Stomach (tissue), 19 donors: ENCODE measurements at places on chromosomes 6 and 20.
A peak's percentile ranks its signal among the peaks of the same experiment; 100 is the strongest.

GRCh38 chr6:33725891-33726673, 14.6 kb upstream of the UQCC2 start:
- DNase-seq: no peak

DNA sequence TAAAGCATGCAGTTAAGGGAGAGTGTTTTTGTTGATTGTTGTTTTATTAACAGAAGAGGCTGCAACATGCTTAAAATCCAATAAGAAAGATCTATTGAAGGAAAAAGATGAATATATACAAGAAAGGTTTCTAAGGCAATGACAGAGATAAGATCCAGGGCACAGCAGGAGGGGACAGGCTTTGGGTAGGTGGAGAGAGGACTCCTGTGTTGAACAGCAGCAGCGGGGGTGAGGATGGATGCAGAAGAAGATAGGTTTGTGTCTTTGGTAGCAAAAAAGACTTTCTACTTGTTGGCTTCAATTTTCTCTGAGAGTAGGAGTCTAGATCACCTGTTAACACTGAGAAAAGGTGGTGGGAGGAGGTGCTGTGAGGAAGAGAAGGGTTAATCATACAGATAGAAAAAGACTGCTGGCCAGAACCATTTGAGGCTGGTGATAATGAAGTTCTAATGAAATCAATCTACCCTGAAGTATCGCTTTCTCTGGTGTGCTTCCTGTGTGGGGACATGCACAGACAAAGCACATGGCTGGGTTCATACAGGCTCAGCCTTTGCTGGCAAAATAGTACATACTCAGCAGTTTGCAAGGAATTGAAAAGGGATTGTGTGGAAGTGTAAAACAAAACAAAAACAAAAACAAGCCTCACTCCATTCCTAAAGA, 17.2 kb upstream of the DST start:
- DNase-seq: no peak

DNA sequence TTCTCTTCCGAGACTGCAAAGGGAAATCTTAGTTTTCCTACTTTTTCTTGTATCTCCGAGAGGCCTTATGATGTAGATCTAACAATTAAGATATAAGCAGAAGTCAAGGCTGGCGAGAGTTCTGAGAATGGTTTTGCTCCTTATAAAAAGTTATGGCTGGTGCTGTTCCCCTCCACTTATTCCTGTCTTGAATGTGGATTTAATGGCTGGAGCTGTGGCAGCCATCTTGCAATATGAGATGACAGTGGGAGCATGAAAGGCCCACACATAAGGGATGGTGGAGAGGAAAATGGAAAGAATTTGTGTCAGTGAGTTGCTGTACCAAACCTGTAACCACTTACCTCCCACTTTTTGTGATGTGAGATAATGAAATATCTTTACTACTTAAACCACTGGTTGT, 124.6 kb upstream of the SLC22A23 start:
- DNase-seq: no peak

DNA sequence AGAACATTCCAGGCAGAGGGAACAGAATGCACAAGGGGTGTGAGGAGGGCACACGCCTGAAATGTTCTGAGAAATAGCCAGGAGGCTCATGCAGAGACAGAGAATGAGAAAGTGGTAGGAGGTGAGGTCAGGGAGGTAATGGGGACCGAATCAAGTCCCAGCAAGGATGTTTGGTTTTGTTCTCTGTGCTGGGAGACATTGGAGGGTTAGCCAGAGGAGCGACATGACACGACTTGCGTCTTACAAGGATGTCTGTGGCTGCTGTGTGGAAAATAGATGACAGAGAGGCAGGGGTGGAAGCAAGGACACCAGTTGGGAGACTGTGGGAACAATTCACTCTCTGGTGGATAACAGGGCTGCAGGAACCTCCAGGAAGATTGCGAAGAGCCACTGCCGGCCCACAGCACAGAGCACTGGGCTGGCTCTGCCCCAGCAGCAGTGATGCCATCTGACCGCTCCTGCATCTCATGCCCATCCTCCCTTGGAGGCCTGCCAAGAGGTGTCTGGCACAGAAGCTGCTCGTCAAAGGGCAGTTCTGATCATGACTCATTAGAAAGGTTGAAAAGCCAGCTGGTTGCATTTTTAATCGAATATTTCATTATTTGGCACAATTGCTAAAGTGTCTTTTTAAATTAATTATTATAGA, 57.7 kb upstream of the CD83 start:
- DNase-seq: peak; percentile 63

DNA sequence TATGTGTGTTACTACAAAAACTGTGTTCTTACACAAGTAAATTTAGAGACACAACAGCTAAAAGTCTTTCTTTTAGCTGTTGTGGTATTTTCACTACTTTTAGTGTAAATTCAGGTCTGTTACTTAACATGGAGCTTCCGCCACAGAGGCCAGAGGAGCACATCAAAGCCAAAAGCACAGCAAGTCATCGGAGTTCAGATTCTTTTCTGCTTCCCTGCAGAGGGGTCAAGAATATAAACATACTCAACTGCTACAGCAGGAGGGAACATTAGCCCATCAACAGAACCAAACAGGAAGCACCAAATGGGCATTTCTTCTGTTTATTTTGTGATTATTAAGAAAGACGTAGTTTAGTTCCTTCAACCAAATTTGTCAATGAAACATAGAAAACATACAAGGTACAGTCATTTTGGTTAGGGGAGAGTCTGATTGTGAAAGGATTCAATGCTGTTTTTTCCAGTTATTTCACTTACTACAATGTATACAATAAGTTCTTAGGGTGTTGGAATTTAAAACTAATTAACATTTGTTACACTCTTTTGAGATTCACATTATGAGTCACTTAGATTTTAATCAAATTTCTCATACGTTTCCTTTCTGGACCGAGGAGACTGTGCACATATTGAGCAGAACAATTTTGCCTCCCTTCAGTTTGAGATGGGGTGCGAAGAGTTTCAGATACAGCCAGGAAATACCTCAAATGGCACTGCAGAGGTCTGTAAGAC, 42.8 kb upstream of the DSE start:
- DNase-seq: no peak

GRCh38 chr6:35035481-35036030, 105.6 kb downstream of the TCP11 start:
- no peak for DNase-seq

DNA sequence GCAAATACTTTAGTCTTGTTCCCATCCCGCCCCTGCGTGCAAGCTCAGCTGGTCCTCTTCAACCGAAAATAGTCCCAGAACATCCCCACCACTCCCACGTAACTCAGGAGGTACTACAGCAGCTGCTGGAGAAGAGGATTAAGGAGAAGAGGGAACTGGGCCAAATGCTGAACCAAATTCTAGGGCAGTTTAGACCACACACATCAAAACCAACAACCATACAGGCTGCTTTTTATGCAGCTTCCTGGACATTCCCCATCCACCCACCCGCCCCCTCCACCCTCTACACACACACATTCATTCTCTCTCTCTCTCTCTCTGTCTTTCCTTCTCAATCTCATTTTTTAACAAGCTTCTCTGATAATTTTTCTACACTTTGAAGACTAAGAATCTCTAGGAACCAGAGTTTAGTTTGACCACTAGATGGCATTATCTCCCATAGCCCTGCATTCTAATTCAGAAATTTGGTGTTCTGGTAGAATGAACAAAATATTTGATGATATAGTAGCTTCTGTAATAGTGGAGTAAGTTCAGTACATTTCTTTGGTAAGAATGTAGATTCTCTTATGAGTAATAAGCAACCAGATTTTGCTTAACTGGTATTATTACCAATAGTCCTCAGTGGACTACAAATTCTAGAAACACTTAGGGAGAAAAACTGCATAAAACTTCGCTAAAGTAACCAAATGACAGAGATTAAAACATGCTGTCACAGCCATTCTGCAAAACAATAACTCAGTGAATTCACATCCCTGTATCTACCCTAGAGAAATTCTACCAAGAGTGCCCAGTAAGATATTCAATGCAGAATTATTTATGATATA, 52.1 kb upstream of the BEND6 start:
- DNase-seq: no peak

DNA sequence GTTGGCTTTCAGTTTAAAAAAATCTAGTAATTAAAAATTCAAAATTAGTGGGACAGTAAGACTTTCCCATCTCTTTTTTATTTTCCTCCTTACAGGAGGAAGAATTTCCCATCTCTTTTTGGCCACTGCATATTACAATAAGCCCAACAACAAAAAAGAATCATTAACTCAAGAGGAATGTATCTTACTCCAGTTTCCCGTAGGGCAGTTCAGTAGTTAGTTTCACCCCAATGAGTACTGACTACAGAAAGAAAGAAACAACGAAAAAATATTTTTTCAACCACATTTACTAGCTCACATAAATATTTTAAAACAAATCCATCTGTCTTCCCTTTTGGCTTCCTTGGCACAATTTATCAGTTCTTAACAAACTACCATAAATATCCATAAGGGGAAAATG, 14.9 kb upstream of the BLOC1S5 start:
- DNase-seq: no peak

GRCh38 chr6:130885392-130886192, 58.4 kb downstream of the SMLR1 start:
- peak; percentile 64 for DNase-seq

DNA sequence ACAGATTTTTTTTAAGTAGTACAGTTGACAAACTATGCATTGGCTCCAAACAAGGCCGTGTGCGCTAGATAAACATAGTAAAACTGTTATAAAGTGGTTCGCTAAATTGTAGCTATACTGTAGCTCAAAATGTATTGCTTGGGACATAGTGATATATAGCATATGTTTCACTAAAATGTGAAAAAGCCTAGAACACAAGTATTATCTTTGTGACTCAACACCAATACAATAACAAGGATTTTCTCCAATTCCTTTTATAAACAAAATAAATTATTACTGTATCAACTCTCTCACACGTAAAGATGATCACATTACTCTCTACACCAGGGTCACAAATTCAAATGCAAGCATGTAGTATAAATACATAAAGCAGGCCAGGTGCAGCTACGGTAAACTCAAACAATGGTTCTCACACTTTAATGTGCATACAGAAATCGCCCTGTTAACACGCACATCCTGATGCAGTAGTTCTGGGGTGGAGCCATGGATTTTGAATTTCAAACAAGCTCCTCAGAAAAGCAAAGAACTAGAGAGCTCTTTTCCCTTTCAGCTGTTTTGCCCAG, 214.6 kb downstream of the GMDS start:
- DNase-seq: no peak

GRCh38 chr20:49384437-49385434, 97.7 kb downstream of the KCNB1 start:
- DNase-seq: peak; percentile 59

GRCh38 chr6:168376120-168376519, 56.5 kb upstream of the DACT2 start:
- no peak for DNase-seq

- peak; percentile 52 for DNase-seq
Observed at GRCh38 chr6:40477246-40478126, 109.7 kb downstream of the LRFN2 start.

- DNase-seq: no peak
Observed at GRCh38 chr20:37071481-37071911, 24.3 kb downstream of the RBL1 start.

- no peak for DNase-seq
Observed at GRCh38 chr20:63749597-63750508, 10.3 kb downstream of the SLC2A4RG start.

- no peak for DNase-seq
Observed at GRCh38 chr20:59566631-59567524, 37.5 kb upstream of the PHACTR3 start.

GRCh38 chr6:134720353-134721059, 229.4 kb downstream of the ALDH8A1 start:
- DNase-seq: no peak

DNA sequence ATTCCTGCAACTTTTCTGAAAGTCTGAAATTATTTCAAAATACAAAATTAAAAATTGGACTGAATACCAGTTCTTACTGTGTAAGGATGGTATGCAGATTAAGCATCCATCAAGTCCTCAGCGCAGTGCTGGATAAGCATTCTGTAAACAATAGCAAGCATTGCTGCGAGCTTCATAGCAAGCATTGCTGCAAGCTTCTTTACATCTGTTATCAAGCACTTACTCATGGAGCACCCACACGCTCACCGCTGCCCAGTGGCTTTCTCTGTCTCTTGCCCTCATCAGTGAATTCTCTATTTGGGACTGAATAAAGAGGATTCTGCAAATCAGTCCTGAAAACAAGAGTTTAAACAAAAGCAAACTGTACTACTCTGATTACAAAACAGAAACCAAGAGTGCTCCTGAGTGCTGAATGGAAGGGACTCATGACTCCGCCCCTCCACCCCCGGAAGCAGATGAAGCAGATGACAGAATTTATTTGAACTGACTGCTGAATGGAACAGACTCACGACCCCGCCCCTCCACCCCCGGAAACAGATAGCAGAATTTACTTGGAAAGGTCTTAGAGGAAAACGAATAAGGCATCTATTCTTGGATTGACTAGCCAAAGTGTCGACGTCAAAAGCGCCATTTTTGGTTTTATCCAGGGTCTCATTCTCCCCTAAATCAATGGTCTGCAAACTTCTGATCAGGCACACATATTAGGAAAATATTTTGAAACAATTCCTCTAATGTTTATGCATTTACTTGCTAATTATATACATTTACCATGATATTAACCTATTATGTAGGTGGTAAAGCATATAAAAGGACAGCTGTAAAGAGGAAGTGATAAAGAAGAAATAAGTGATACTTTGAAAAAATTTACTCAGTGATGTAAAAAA, 22.1 kb upstream of the EYA2 start:
- DNase-seq: peak; percentile 34

DNA sequence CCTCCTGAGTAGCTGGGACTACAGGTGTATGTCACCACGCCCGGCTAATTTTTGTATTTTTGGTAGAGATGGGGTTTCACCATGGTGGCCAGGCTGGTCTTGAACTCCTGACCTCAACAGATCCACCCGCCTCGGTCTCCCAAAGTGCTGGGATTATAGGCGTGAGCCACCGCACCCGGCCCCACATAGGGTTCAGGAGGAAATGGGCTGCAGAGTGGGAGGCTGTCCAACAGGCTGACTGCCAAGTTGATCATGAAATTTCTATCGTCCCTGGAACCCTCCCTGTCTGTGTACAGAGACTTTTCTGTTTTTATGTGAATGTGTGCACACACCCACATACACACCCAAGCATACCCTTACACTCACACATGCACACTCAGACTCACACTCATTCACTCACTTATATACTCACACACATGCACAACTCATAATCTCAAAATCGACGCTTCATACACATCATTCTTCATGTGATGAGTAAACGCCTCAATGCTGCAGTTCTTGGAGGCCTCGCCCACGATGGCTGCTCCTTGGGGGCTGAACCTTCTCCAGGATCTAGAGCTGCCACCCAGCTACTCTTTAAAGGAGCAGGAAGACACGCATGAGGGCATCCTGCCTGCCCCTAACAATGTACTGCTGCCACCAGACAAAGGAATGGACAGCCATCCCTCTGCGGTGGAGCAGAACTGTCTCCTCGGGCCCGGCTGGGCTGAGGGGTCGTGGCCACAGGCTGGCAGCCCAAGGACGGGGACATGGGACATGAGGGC, 35.6 kb downstream of the SUN5 start:
- DNase-seq: no peak

- DNase-seq: no peak
Observed at GRCh38 chr6:33725222-33725621, 13.7 kb upstream of the UQCC2 start.
